ENCODE measurements at places on chromosomes 1 and 21.

DNA sequence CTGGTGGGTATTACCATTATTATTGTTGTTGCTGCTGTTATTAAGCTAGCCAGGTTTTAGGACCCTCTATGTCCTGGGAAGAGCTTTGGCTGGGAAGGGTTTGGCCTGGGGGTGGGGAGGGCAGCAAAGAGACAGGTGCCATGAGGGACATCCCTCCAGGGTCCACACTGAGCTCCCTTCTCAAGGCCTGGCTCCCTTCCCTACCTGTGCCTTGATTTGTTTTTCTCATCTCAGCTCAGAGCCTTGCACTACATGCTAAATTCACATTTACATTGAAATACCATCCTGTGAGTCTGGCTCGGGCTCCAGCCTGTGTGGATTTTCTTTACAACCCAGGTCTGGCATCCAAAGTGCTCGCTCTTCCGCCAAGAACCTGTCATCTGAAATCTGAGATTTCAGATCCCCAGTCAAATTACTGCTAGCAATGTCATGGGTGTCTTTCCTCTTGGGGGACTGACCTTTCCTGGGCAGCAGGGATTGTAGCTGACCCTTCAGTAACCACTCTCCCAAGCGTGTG is 536.3 kb downstream of the PTPRU start:
- DNase-seq: no peak

DNA sequence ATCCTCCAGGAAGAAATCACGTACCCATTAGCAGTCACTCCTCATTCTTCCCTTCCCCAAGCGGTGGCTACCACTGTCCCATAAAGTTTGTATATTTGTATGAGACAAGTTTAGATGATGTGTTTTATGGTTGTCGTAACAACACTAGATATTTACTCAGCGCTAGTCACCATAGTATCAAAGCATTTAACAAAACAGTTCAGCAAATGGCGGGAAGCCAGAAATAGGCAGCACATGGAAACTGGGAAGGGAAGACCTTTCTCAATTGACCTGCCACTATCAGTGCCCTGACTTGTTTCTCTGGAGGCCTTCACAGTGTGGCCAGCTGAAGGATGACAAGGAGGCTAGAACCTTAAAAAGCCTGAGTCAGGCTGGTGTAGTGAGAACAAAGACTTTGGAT is 31.1 kb downstream of the CNST start:
- DNase-seq: no peak

DNA sequence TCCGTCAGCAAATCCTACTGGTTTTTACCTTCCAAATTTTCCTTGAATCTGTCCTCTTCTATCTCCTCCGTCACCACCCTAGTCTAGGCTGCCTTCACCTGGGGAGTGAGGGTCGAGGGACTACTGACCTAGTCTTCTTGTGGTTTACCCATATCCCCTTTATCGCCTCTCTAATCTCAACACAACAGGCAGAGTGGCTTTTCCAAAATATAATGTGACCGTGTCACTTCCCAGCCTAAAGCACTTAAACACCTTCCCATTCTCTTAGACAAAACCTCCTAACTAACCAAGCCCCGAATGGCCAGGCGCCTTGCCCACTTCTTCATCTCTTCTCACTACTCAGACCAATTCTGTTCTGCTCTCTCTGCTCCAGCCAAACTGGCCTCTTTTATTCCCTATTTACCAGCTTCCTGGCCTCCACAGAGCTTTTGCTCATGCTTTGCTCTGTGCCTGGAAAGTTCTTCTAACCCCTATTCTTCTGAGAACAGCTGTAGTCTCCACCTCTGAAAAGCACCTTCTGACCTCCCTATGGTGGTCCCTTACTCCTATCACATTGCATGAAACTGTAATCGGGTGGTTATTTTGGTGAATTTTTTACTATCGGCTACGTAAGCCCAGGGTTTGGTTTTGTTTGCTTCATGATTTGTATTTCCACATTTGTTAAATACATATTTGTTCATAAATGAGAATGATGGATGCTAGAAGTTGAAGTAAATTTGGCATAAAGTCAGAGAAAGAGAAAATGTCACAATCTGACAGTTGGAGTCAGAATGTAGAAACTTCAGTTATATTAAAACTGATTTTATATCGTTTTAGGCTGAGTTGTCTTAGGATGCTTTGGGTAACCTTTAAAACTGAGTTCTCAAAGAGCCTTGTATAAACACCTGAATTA is 1.2 kb upstream of the NBPF1 start:
- DNase-seq: no peak

- DNase-seq: no peak
Observed at GRCh38 chr21:24420689-24421088, 1186.6 kb downstream of the MRPL39 start.

- no peak for DNase-seq
Observed at GRCh38 chr1:19319196-19319595, 7.1 kb downstream of the SLC66A1 start.

DNA sequence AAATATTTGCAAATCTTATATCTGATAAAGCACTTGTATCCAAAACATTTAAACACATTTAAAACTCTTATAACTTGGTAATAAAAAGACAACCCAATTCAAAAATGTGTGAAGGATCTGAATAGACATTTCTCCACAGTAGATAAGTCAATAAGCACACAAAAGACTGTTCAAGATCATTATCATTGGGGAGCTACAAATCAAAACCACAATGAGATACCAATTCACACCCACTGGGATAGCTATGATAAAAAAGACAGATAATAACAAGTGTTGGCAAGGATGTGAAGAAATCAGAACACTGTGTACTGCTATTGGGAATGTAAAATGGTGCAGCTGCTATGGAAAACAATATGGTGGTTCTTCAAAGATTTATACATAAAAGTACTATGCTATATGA is 5.1 kb upstream of the LIN9 start:
- DNase-seq: no peak

DNA sequence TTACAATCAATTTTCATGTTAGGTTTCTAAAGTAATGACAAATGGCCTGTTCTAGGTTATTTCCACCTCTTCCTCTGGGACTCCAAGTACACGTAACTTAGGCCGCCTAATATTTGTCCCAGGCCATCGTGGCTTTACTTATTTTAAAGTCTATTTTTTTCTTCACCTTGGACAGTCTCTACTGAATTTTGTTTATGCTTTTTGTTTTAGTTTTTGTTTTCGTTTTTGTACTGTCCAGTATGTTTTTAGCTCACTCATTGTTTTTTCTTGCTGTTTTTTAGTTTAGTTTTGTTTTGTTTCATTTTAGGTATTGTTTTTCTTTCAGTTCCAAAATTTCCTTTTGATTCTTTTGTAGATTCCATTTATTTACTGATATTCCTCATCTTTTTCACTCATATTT is 187.7 kb upstream of the RNPC3 start:
- no peak for DNase-seq

GRCh38 chr1:32925403-32926162 is 24.4 kb upstream of the TMEM54 start:
- DNase-seq: no peak

DNA sequence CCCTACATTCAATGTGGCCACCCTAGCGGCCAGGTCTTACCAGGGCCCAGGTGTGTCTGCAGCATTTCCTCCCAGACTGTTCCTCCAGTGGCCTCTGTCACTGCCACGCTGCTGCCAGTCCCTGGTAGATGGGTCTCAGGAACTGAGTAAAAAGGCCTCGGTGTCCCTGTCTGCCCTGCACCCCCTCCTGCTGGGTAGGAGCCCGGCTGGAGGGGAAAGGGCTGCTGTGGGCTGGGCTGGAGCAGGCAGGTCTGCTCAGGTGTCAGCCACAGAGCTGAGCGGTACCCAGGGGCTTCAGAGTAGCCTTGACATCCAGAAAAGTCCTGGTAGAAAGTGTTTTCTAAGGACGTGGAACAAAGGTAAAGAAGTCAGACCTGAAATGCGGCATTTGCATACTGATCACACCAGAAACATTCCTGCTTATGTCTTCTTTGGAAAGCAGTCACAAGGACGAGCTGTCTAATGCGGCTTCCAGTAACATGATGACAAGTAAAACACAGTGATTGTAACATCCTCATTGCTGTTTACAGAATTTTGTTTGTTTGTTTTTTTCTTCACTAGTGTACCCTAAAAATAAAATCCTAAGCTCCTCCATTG is 32.6 kb downstream of the SEC16B start:
- no peak for DNase-seq

- no peak for DNase-seq
Observed at GRCh38 chr1:207289756-207290155, 31.7 kb upstream of the CD55 start.

- DNase-seq: no peak
Observed at GRCh38 chr21:39675993-39676661, 63.4 kb downstream of the B3GALT5 start.

DNA sequence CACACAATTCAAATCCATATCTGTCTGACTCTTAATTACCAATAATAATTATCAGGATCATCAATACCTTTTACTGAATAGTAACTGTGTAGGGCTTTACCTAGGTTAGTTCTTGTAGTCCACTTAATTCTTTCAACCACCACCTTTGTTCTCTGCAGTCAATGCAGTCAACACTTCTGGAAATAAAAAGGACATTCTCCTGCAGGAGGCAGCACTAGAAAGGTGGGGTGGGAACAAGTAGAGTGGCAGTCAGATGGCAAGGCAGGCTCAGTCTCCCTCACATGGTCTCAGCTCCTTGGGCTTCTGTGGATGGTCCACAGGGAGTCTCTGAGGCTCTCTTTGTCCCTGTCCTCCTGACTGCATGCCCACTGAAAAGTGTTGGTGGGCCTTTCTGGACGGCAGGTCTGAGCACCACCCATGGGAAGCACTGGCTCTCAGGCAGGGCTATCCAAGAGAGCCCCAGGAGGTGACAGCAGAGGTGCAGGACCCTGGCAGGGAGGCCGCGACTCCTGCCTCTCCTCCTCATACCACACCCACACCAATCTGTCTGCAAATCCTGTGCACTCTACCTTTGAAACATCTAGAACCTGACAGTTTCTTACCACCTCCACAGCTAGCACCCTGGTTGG is 237.3 kb downstream of the FOXD2 start:
- DNase-seq: no peak

- no peak for DNase-seq
Observed at GRCh38 chr1:183832459-183832858, 27.5 kb downstream of the RGL1 start.

- DNase-seq: no peak
Observed at GRCh38 chr1:156356262-156356874, 12.6 kb upstream of the RHBG start.

DNA sequence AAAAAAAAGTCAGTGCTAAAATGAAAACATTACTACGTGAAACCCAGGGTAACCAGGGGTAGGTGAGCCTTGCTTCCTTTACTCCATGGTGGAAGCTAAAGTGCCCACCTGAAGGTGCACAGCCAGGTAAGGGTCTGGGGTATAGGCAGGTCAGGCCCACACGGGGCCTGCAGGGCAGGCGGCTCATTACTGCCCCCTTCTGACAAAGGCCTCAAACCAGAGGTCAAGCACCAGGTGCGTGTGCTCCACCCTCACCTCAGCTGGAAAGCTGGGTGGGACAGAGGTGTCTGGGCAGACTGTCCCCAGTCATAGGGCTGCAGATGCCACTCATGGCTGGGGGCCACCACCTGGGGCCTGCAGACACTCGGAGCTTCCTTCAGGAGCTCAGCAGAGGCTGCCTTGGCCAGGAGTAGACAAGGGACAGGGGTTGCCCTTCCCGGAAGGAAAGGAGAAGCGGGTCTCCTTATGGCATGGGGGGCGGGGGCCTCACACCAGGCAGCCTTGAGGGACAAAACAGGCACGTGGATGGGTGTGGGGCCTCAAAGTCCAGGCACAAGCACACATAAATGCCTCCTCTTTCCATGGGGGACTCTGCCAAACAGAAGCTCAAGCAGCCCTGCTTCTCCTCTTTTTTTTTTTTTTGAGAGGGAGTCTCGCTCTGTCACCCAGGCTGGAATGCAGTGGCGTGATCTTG is 36.2 kb downstream of the ACOT7 start:
- no peak for DNase-seq

- no peak for DNase-seq
Observed at GRCh38 chr1:247104965-247105364, 809 bp upstream of the ZNF669 start.

DNA sequence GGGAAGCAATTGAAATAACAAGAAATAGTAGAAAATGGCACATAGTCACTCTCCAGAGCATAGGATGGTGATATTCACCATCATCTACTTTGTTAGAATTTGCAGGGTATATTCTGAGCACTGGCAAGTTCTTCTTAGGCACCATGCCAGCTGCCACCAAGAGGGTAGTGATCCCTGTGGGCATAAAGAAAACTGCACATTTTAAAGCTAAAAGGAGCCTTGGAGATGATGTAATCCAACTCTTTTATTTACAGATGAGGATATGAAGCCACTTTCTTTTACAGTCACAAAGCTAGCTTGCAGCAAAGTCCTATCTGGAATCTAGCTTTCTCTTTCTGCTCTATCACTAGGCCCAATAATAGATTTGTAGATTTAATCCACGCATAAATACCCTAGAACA is 69.0 kb downstream of the PTGER3 start:
- DNase-seq: no peak

DNA sequence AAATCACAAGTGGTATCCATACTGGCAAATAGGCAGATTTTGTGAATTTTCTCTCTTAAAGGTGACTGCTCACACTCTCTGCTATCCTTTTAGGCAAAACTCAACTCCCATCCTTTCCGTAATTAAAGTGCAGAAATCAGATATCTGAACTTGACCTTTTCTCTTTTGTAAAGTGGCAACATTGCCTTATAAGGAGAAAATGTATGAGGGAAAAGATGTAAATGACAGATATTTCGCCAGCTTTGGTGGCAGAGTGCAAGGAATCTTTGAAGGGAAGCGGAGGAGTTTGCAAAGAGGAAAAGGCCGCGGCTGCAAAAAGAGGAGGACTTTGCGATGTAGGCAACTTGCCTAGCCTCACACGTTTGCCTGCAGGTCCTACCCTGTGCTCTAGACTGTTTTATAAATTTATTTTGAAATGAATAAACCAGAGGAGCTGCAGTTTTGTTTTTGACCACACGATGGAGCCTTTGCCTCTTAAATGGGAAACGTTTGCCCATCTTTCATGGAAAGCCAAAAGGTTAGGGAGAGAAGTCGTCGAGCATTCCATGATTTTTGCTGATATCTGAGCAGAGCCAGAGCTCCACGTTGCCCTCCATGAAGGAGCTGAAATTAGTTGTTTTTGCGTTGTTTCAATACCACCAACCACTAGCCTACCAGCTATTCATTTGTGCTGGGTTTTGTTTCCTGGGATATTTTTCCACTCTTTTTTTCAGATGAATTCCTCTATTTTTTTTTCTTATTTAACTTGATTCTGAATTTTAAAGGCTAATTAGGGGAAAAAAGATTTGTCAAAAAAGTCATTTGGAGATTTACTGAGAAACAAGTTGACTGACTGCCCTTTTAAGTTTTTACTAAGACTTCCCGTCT is 242.3 kb downstream of the LMX1A start:
- no peak for DNase-seq

DNA sequence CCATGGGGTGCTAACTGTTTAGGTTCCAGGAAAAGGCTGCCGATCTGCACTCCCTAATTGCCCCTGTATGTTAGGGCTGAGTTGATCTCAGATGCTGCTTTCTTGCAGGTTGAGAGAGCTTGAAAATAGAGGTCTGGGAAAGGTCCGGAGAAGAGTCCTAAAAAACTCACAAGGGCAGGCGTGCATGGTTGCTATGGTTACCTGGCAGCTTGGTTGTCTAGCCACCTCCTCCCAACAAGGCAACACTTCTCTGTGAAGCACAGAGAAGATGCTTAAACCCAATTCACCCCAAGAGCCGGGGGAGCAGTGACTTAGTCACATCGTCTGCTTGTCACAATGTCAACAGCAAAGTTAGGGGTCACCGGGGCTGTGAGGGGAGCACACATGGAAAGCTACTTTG is 31.0 kb upstream of the LRRC52 start:
- no peak for DNase-seq
